ENCODE measurements at places on chromosomes 4 and X.

DNA sequence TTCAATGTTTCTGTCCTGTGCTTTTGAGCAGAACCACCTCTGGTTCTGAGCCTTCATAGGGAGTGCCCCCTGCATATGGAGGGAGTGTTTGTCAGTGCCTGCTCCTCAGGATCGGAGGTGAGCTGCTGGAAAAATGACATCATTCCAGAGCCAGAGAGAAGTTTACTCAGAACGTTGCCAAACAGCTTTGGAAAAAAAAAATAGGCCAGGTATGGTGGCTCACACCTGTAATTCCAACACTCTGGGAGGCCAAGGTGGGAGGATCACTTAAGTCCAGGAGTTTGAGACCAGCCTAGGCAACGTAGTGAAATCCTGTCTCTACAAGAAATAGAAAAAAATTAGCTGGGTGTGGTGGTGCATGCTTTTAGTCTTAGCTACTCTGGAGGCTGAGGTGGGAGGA lies 27.2 kb upstream of the PDLIM3 start:
- DNase-seq = no peak

- no peak for DNase-seq
Observed at GRCh38 chr4:3451956-3452355, 10.2 kb downstream of the HGFAC start.

DNA sequence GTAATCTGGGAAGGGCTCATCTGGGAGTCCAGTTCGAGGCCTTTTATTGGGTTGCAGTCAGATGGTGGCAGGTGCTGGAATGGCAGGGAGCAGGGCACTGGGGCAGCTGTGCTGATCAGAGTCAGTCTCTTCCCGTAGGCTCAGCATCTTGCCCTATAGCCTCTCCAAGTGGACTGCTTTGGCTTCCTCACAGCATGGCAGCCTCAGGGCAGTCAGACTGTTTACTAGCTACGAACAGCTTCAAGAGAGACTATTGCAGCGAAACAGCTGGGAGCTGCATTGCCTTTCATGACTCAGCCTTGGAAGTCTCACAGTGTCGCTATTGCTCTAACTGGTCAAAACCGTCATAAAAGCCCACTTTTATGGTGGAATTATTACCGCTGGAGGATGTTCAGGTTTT lies 26.8 kb upstream of the DUSP21 start:
- DNase-seq = no peak

DNA sequence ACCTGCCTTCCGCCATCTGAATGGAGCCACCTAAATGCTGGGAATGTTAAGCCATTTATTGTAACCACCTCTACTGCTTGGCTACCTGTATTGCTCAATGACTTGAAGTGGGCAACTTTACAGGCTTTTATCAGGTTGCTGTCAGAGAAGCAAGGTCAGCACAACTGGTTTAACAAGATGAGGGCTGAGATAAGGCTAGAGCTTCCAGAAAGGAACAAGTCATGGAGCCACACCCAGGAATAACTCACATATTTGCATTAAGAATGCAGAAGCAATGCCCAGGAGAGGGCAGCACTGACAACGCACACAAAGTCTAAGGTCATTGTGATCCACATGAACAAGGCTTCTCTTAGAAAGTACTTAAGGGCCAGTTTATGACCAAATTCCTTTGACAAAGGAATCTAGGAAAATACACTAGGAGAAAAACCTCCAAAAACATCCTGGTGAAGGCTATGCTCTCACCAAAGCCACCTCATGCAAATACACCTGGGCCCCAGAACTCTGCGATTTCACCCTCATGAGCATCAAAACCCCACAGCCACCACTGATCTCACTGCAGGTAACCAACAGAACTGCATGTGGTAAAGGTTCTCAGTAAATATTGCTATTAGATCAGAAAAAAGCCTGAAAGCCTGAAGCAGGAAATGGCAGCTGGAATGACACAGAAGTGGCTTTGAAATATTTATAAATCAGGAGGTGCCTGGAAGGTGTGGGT lies 15.0 kb upstream of the STS start:
- DNase-seq = peak; percentile 25

GRCh38 chr4:182649698-182650477 lies 267.3 kb downstream of the DCTD start:
- no peak for DNase-seq

GRCh38 chrX:2432298-2432863 lies 68.4 kb downstream of the DHRSX start:
- DNase-seq = no peak

- DNase-seq = no peak
Observed at GRCh38 chr4:110654254-110654635, 31.4 kb upstream of the PITX2 start.

- no peak for DNase-seq
Observed at GRCh38 chr4:75065909-75066308, 133.0 kb downstream of the PARM1 start.

Data from SK-N-DZ (cell line).